Calu3 (cell line): ENCODE measurements at places on chromosomes 4 and X. TPM values are rescaled to one million over a fixed set of nuclear protein-coding genes. Genes with fewer than 3 reads are reported as not detected.
A peak's percentile ranks its signal among the peaks of the same experiment; 100 is the strongest.

Gene CENPVL1
- total RNA-seq: not detected in 2 replicates

Gene PDZD4
- total RNA-seq: 0.59 and 0.76 TPM in 2 replicates

Gene HNRNPH2
- 71.8 and 74.2 TPM in 2 replicates for total RNA-seq

Gene GABRA4
- not detected in 2 replicates for total RNA-seq

Gene RELL1
- total RNA-seq: 15.4 and 18.2 TPM in 2 replicates

Gene COX7B2
- not detected in 2 replicates for total RNA-seq

Gene PF4V1
- not detected in 2 replicates for total RNA-seq

Gene MMGT1
- total RNA-seq: 33.0 and 37.1 TPM in 2 replicates

Gene TAF1
- 50.3 and 54.9 TPM in 2 replicates for total RNA-seq

Gene COQ2
- 15.5 and 16.3 TPM in 2 replicates for total RNA-seq

Gene PASD1
- not detected in 2 replicates for total RNA-seq

Gene HERC5
- 20.1 and 44.2 TPM in 2 replicates for total RNA-seq

Gene F8A3
- 12.2 and 15.7 TPM in 2 replicates for total RNA-seq

GRCh38 chrX:130623518-130623917 lies 221.7 kb downstream of the RBMX2 start:
- DNase-seq: no peak
- no peaks in the 10 kb centered on the region for H3K36me3 ChIP-seq
- no peak overlapping the region for H3K27ac ChIP-seq
- no peak overlapping the region for H3K4me3 ChIP-seq

DNA sequence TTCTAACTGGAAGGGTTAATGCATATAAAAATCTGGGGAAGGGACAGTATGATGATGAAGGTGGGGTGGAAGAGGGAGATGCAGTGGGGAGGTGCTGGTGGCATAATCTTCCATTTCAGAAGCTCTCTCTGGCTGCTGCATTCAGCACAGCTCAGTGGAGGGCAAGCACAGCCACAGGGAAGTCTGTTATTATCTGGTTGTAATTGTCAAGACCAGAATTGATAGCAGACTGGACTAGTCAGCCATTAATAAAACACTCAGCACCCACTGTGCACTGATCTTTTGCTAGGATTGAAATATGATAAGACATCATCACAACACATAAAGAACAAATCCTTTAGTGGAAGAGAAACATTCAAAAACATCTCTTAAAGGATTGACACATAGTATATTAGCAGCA lies 414.2 kb upstream of the LCORL start:
- H3K4me1 ChIP-seq: no peaks in the 10 kb centered on the region
- H3K27ac ChIP-seq: no peak overlapping the region
- no peak for DNase-seq
- no peak overlapping the region for H3K4me3 ChIP-seq
- no peaks in the 10 kb centered on the region for H3K27me3 ChIP-seq

DNA sequence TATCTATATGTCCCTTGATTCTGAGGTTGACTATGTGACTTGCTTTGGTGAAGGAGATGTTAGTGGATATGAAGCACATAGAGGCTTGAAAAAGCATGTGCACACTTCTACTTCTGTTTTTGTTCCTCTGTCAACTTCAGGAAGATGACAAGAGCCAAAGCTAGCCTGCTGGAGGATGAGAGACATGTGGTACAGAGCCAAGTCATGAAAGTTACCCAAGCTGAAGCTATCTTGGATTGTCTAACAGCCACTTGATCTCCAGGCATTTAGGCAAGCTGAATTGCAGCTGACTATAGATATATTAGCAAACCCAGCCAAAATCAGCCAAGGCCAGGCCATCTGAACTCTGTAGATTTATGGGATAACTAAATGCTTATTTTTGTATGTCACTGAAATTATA lies 70.8 kb upstream of the DYNLT3 start:
- no peaks in the 10 kb centered on the region for H3K4me1 ChIP-seq
- H3K36me3 ChIP-seq: no peaks in the 10 kb centered on the region
- no peak overlapping the region for H3K27ac ChIP-seq
- no peak for DNase-seq
- H3K27me3 ChIP-seq: no peaks in the 10 kb centered on the region

GRCh38 chrX:3520458-3520857 lies 174.0 kb upstream of the MXRA5 start:
- DNase-seq: no peak
- no peaks in the 10 kb centered on the region for H3K27me3 ChIP-seq
- peaks cover 28% of the 10 kb centered on the region for H3K4me1 ChIP-seq
- no peak overlapping the region for H3K4me3 ChIP-seq
- H3K36me3 ChIP-seq: peaks cover 5% of the 10 kb centered on the region
- no peak overlapping the region for H3K27ac ChIP-seq

GRCh38 chr4:10480616-10481015 lies 23.4 kb upstream of the ZNF518B start:
- H3K4me3 ChIP-seq: no peak overlapping the region
- no peaks in the 10 kb centered on the region for H3K36me3 ChIP-seq
- H3K27me3 ChIP-seq: no peaks in the 10 kb centered on the region
- H3K4me1 ChIP-seq: no peaks in the 10 kb centered on the region
- no peak for DNase-seq

GRCh38 chr4:173500841-173501591 lies 29.0 kb downstream of the HAND2 start:
- H3K4me1 ChIP-seq: no peaks in the 10 kb centered on the region
- no peak overlapping the region for H3K27ac ChIP-seq
- H3K36me3 ChIP-seq: no peaks in the 10 kb centered on the region
- DNase-seq: no peak
- no peak overlapping the region for H3K4me3 ChIP-seq

DNA sequence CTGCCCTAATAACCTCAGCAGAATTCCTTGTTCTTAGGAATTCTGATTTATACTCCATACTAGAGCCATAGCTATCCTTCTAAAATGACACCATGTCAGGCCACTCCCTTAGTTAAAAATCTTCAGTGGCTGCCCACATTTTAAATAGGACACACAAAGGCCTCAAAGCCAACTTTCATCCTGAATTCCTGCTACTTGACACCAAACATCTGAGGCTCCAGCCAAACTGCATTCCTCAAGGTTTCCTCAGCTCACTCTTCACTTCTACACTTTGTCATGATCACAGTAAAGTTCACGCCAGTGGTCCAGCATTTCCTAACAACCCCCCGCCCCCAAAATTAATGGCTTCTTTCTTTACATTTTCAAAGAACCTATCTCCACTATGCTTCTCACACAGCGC lies 124.3 kb downstream of the ADGRA3 start:
- H3K36me3 ChIP-seq: peaks cover 6% of the 10 kb centered on the region
- H3K27me3 ChIP-seq: no peaks in the 10 kb centered on the region
- H3K4me3 ChIP-seq: no peak overlapping the region
- H3K4me1 ChIP-seq: no peaks in the 10 kb centered on the region

- H3K4me1 ChIP-seq: no peaks in the 10 kb centered on the region
- no peak for DNase-seq
- H3K27ac ChIP-seq: no peak overlapping the region
- H3K4me3 ChIP-seq: no peak overlapping the region
- H3K36me3 ChIP-seq: peaks cover 6% of the 10 kb centered on the region
Observed at GRCh38 chr4:80014531-80014930, 58.5 kb downstream of the ANTXR2 start.

GRCh38 chr4:55173580-55173979 lies 48.2 kb upstream of the KDR start:
- peaks cover 35% of the 10 kb centered on the region for H3K4me1 ChIP-seq
- no peak overlapping the region for H3K4me3 ChIP-seq
- peaks cover 4% of the 10 kb centered on the region for H3K36me3 ChIP-seq
- H3K27me3 ChIP-seq: no peaks in the 10 kb centered on the region
- peak overlapping the region; percentile 89 for H3K27ac ChIP-seq
- no peak for DNase-seq

DNA sequence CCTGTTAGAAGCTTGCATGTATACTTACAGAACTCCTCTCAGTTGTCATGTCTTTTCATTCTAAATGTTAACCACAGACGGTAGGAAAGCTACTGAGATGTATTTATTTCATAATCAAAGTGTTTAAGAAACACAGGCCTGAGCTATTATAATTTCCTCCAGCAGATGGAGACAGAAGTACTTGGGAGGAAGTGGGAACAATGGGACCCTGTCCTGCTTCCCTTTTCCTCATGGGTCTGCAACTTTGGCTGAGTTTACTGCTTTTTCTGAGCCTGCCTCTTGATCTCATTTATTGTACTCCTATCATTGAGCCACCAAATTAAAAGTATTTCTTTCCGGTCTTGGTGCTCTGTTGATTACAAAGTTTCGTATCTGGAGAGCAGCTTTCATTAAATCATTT lies 67.7 kb upstream of the SPANXN2 start:
- no peak overlapping the region for H3K27ac ChIP-seq
- no peak overlapping the region for H3K4me3 ChIP-seq
- no peaks in the 10 kb centered on the region for H3K27me3 ChIP-seq
- H3K36me3 ChIP-seq: no peaks in the 10 kb centered on the region

DNA sequence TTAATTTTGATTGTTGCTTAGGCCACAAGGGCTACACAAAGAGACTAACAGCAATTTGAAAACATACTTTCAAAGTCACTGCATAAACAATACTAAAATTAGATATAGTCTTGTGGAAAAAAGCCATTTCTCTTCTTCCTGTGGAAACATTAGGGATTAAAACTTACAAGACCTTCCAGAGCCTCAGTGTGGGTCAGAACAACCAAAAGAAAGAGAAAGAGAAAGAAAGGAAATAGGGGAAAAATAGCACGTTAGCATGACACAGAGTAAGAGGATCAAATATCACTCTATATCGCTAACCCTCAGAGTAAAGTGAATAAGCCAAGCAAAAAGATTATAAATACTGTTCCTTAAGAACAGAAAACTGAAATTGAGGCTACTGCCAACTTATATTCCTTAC lies 127.8 kb upstream of the DIAPH2 start:
- H3K4me1 ChIP-seq: no peaks in the 10 kb centered on the region
- DNase-seq: no peak
- H3K36me3 ChIP-seq: no peaks in the 10 kb centered on the region
- no peaks in the 10 kb centered on the region for H3K27me3 ChIP-seq

GRCh38 chrX:55129361-55129760 lies 40.5 kb downstream of the PAGE2 start:
- H3K27ac ChIP-seq: no peak overlapping the region
- DNase-seq: no peak
- H3K4me1 ChIP-seq: no peaks in the 10 kb centered on the region
- peaks cover 25% of the 10 kb centered on the region for H3K27me3 ChIP-seq
- no peak overlapping the region for H3K4me3 ChIP-seq

- no peaks in the 10 kb centered on the region for H3K27me3 ChIP-seq
- no peak overlapping the region for H3K4me3 ChIP-seq
- no peak for DNase-seq
- H3K36me3 ChIP-seq: no peaks in the 10 kb centered on the region
Observed at GRCh38 chr4:85656759-85657505, 182.0 kb downstream of the ARHGAP24 start.

GRCh38 chr4:187504974-187505797 lies 490.4 kb upstream of the ZFP42 start:
- DNase-seq: no peak
- no peaks in the 10 kb centered on the region for H3K4me1 ChIP-seq
- H3K27ac ChIP-seq: no peak overlapping the region
- no peaks in the 10 kb centered on the region for H3K36me3 ChIP-seq

DNA sequence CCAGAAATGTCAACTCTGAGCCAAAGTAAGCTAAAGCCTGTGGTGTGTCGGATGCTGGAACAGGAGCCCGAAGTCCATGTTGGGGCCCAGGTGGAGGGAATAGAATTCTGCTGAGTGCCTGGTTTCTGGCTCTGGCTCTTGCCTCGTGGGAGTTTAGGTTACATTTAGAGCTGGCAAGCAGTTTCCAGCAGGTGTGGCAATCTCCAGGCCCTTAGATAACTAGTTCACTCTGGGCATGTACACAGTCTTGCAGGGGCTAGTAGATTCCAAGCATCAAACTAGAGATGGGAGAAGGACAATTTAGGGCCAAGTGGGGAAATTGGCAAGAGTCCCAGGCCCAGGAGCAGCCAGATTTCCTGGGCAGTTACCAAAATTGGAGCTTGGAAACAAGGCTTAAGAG lies 56.3 kb upstream of the STOX2 start:
- H3K4me3 ChIP-seq: no peak overlapping the region
- H3K4me1 ChIP-seq: no peaks in the 10 kb centered on the region
- H3K27ac ChIP-seq: no peak overlapping the region
- no peak for DNase-seq

DNA sequence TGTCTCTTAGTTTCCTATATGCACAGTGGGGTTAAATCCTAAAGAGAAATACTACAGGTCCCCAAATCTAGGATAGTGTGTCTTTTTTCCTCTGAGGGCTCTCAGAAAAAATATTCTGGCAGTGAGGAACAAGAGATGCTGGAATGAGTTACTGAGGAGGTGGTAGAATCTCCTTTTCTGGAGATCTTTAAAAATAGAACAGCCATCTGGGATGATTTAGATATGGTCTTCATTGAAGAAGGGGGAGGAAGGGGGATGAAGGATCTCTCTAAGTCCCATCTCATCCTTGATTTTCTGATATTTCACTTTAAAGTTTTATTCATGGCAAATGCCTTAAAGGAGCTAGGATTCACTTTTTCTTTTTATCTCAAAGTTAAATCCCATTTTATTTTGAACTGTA lies 235.0 kb downstream of the MAML3 start:
- no peak overlapping the region for H3K4me3 ChIP-seq
- DNase-seq: no peak
- peaks cover 34% of the 10 kb centered on the region for H3K4me1 ChIP-seq

DNA sequence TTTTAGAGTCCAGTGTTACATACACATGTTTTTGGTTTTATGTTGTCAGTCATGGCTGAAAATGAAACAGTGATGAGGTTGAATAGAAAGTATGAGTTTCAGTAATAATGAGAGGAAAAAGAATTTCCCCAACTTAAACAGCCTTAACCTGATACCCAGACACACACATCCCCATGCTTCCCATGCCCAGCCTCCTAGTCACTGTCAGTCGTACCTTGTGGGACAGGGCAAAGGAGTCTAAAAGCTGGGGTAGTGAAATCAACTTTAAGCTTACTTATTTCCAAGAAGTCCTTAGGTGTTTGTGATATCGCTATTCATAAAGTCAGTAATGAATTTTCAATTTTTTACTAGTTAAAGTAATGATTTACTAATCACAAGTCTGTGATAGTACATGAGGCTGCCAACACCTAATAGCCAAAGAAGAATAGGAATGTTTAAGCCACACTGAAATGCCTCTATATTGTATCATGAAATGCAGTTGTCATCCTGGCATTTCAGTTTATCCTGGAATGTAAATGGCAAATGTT lies 24.3 kb upstream of the GPR34 start:
- DNase-seq: no peak
- H3K4me1 ChIP-seq: peaks cover 34% of the 10 kb centered on the region
- no peaks in the 10 kb centered on the region for H3K27me3 ChIP-seq
- H3K4me3 ChIP-seq: no peak overlapping the region

GRCh38 chr4:6987588-6987961 lies 55.6 kb upstream of the TADA2B start:
- H3K4me1 ChIP-seq: peaks cover 36% of the 10 kb centered on the region
- DNase-seq: no peak
- peak overlapping the region; percentile 90 for H3K27ac ChIP-seq
- peak overlapping the region; percentile 96 for H3K4me3 ChIP-seq
- no peaks in the 10 kb centered on the region for H3K27me3 ChIP-seq

DNA sequence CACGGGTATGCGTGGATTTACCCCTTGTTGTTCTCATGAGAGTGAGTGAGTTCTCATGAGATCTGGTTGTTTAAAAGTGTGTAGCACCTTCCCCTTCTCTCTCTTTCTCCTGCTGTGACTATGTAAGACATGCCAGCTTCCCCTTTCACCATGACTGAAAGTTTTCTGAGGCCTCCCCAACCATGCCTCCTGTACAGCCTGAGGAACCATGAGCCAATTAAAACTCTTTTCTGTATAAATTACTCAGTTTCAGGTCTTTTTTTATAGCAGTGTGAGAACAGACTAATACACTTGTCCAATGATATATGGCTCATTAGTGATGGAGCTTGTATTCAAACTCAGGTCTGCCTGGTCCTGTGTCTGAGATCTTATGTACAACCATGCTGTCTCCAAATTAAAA lies 28.5 kb upstream of the RTL3 start:
- no peaks in the 10 kb centered on the region for H3K36me3 ChIP-seq
- no peaks in the 10 kb centered on the region for H3K27me3 ChIP-seq
- no peak overlapping the region for H3K4me3 ChIP-seq
- no peaks in the 10 kb centered on the region for H3K4me1 ChIP-seq
- no peak overlapping the region for H3K27ac ChIP-seq
